H54 (cell line): ENCODE measurements at places on chromosomes 5 and 9.
A peak's percentile ranks its signal among the peaks of the same experiment; 100 is the strongest.

DNA sequence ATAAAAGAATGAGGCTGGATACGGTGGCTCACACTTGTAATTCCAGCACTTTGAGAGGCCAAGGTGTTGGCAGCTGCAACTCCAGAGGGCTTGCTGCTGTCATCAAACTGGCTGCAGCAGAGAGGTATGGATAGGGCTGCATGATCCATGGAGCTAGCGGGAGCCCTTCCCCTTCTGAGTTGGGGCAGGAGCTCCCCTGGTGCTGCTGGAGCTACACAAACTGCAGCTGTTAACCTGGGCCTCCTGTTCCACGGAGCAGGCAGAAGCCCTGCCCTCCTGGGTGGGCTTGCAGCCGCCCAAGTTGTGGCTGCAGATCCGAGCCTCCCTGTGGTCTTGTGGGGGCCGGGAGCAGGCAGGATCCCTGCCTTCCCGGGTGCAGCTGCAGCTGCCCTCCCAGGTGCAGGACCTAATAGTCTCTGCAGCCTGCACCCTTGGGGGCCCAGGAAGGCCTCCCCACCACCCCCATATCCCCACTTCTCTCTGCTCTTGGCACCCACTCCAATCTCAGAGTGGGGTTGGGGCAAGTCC is 15.8 kb downstream of the CDC25C start:
- no peak for DNase-seq

DNA sequence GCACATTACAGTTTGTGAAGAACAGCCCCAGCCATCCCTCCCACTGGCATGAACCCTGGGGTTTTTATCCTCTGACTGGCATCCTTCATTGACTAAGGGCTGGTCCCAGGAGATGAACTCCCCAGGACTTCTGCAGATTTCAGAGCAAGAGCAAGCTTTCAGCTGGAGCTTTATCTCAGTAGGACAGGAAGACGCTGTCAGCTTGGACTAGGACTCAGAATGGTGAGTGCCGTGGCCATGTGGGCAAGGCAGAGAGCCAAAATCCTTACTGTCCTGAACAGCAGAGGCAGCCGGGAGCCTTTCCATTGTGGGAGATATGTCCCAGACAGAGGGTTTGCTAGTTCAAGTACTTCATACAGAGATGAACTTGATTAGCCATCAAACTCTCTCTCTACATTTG is 3.2 kb upstream of the ACOT12 start:
- DNase-seq, result peak; percentile 18

DNA sequence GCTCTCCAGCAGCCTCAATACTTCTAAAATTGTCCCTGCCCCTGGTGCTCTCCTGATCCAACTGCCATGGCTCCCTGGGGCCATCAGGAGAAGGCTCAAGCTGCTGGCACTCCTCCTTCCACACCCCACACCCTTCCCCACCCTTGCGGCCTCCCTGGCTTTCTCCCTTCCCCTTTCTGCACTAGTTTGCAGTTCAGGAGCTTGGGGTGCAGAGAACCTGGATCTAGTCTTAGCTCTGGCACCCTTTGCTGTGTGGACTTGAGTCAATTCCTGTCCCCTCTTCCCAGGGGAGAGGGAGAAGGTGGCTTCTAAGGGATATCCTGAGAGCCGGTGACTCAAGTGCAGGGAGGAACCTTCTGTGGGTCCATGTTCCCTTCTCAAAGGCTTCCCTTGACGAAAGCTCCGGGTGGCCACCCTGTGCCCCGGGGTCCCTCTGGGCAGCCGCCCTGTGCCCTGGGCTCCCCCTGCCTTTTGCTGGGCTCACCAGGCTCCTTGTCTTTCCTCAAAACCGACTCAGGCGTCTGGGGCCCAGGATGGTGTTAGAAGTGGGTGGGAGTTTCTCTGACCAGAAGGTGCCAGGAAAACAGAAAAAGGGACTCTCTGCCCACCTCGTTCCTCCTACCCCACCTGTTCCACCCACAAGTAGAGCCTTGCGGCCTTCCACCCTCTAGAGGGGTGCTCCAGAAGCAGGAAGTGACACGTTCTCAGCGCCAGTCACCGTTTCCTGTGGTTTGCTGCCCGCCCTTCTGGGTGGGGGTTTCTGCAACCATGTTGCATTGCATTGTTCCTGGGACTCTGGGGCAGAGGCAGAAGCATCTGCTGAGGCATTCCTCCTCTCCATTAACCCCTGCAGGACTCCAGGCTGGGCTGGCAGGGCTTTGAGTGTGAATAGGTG is 15.0 kb downstream of the GLIPR2 start:
- no peak for DNase-seq

DNA sequence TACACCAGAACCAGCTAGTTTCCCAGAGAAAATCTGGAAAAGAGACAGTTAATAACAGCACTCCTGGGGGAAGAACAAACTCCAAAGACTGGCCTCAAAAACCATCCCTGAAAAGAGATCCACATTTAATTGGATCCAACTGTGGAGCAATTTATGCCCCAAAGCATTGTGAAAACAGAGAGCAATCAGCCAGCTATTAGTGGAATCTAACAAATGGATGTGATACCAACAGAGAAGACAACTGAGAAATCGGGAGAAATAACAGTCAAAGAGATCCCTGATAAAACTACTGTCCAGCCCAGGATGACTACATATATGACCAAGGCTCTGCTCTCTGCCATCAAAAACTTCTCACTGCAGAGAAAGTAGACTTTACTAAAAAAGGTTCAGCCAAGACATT is 40.5 kb upstream of the TRIO start:
- no peak for DNase-seq

DNA sequence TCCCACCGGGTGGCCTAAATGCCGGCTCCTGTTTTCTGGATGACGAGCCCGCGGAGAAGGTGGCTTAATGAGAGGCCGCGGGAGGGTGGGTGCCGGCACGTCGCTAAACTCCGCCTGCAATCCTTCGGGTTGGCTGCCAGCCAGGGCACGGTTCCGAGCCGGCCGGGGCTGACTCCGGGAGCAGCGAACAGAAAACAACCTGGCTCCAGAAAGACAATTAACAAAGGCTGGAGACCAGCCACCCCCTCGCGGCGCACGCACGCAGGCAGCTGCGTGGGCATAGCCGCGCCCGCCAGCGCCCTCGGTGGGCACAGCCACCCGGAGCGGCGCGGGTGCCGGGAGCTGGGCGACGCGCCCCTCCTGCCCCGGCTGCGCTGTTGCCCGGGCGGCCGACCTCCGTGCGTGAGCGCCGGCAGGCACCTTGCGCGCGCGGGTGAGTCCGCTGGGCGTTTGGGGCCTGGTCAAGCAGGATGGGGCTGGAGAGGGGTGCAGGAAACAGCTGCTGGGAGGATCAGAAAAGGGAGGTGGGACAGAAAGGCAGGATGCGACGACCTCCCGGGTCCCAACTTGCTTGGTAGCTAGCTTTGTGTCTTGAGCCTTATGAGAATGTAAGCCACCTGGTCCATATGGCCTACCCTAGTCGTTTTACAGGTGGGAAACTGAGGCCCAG is at the start of gene ARHGEF37:
ARHGEF37 (plus strand) TSS at position 307 of the 670 bp plus-strand sequence. CDS start 16,272 bp downstream, outside the sequence.
- peak; percentile 42 for DNase-seq

DNA sequence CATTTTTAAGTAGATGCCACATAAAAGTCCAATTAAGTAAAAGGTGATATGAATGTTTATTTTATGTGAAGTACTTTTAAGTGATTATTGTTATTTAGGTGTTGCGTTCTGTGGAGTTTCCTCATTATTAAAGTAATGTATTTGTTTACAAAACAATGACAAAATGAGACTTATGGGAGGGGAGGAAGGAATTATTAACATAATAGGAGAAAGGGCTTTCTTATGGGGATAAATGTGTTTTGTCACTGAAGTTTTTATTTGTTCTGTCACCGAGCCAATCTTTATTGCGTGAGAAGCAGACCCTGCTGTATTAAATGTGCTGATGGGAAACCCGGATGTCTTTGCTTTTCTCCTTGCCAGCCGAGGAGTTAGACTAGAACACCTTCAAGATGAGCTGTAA is 44.5 kb downstream of the TRIO start:
- no peak for DNase-seq

GRCh38 chr5:151523335-151523734 is 67.8 kb downstream of the FAT2 start:
- peak; percentile 76 for DNase-seq

DNA sequence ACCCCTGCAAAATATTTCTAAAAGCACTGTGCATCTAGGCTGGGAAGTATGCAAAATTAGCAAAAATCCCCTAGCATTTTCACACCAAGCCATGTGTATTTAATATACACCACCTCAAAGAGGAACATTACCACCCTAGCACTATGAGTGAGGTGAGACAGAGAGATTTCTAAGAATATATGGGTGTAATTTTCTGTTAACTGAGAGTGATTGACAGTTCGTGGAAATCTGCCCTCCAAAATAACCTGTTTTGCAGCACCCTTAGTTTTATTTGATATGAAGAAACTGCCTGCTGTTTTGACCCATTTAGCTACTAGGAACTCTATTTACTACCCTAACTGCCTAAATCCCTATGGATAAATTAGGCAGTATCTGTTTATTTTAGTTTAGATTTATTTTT is 64.2 kb upstream of the CDKN2B start:
- no peak for DNase-seq

DNA sequence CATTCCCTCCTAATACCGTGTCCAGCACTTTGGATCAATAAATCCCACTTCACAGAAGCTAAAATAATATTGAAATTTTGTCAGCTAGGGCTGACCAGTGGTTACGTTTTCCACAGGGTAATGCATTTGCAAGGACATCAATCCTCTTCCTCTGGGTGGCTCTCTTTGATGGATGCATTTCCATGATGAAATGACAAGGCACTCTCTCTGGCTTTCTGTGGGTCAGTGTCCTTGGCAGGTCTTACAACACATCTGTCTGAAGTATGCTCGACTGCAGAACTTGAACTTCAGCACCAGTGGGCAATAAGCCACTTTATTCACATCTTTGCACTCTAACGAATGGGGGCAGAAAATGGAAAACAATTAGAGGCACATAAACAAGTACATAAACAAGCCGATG is 330.1 kb downstream of the ADAMTS6 start:
- DNase-seq, result no peak

GRCh38 chr5:82354543-82354942 is 76.4 kb upstream of the RPS23 start:
- DNase-seq, result no peak

DNA sequence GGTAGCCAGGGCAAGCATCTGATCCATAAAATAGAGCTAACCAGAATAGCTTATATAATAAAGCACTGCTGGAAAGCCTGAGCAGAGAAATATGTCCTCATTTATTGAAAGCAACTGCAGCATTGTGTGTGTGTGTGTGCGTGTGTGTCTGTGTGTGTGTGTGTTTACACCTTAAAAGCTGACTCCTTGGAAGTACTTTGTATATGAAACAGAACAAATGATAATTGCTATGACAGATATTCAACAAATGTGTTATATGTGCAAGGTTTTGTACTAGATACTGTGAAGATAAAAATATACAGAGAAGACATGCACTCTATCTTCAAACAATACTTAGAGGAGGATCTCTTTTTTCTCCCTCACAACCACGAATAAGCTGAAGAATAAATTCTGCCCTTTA is 22.0 kb upstream of the IFNE start:
- no peak for DNase-seq

DNA sequence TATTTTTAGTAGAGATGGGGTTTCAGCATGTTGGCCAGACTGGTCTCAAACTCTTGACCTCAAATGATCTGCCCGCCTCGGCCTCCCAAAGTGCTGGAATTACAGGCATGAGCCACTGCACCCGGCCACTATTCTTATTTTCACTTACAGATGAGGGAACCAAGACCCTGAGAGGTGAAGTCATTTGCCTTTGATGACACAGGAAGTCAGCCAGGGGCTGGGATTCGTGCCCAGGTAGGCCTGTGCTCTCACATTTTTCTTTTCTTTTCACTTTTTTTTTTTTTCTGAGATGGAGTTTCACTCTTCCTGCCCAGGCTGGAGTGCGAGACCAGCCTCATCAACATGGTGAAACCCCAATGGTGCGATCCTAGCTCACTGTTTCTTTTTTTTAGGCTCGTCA is 22.2 kb downstream of the ENG start:
- DNase-seq, result no peak

- no peak for DNase-seq
Measured at GRCh38 chr9:98906273-98907040, 37.2 kb upstream of the COL15A1 start.

GRCh38 chr5:130541617-130542221 is 623.3 kb downstream of the HINT1 start:
- DNase-seq, result no peak

DNA sequence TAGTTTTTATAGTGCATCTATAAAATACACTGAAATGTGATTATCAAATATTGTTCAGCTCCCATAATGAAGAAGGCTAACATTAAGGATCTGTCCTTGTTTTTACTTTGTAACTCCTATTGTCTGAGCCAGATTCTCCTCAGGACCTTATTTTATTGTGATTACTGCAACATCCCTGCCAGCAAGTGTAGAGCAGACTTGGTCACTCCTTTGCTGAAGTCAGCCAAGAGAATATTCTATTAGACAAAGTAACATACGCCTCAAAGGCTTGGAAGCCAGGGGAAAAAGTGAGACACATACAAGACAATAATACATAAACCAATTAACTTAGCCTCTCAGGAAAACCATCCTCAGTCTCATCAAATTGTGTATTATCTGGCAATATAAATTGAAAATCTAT is 269.6 kb downstream of the ARL15 start:
- no peak for DNase-seq

DNA sequence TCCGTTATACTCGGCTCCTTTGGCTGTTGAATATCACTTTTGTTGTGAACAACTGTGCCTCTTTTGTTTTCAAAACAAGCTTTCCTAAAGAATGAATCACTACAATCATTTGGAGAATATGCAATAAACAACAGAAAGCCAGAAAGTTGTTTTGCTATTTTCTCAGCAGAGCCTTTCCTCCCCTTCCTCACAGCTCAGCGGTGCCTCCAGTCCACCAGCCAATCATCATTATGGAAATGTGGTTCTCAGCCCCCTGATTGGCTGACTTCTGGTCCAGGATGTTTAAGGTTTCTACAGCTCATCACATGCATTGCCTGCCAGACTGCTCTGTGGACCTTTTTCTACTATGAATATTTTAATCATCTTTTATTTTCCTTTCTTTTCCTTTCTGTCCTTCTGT is 9.1 kb upstream of the ZNF608 start:
- DNase-seq, result no peak

DNA sequence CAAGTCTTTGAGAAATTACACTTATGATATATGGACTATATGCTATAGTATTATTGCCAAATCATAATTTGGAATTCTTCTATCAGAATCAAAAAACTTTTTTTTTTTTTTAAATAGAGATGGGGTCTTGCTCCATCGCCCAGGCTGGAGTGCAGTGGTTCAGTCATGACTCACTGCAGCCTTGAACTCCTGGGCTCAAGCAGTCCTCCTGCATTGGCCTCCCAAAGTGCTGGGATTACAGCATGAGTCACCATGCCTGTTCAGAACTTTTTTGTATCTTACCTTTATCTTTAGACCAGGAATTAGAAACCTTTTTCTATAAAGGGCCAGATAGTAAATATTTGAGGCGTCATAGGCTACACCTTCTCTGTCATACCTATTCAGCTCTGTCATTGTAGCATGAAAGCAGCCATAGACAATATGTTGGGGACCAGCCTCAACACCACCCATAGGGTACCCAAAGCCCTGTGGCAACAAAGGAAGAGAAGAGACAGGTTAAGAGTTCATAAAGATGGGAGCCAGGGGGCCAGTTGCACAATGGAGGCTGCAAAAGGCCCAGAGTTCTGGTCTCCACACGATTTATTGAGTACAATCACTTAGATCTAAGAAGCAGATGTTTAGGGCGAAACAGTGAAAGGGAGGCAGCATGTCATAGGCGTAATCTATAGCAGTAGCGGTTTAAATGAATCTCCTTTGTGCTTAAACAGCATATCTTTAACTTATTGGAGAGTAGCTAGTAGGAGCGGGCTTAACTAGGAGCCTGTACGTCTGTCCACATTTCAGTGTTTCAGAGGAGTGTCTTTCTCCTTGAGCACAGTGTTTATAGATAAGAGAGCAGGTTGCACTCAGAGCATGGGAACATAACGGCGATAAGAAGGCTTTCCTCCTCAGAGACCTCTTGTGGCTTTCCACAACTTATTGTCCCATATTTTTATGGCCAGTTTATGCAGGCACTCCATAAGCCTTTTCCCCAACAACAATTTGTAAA is 12.5 kb downstream of the ECM2 start:
- DNase-seq, result no peak
